Epithelial cell of umbilical artery (primary cell): ENCODE measurements at places on chromosomes 6 and 20. TPM values are rescaled to one million over a fixed set of nuclear protein-coding genes. Genes with fewer than 3 reads are reported as not detected.

Gene EYS
- 0.15 and 0.32 TPM in 2 replicates for total RNA-seq

Gene KIAA0408
- total RNA-seq: not detected in 2 replicates

Gene SOX18
- 18.2 and 24.4 TPM in 2 replicates for total RNA-seq

Gene PDYN
- not detected in 2 replicates for total RNA-seq

Gene SF3B5
- total RNA-seq: 78.9 and 129 TPM in 2 replicates

Gene AGPAT4
- total RNA-seq: 7.5 and 8.1 TPM in 2 replicates

Gene ACSS2
- 46.1 and 52.0 TPM in 2 replicates for total RNA-seq

Gene PLCB4
- total RNA-seq: 1.6 and 3.6 TPM in 2 replicates

Gene SLC52A3
- total RNA-seq: not detected in 2 replicates

Gene ZKSCAN3
- total RNA-seq: 1.9 and 5.5 TPM in 2 replicates

Gene SLC12A5
- total RNA-seq: under 0.01 and 0.32 TPM in 2 replicates

Gene ATAT1
- 2.6 and 5.8 TPM in 2 replicates for total RNA-seq

Gene KIFC1
- total RNA-seq: 30.2 and 37.4 TPM in 2 replicates

Gene POM121L2
- total RNA-seq: not detected in 2 replicates

Gene GPR63
- total RNA-seq: under 0.01 TPM in 1 of 2 replicates, not detected in the other

Gene SPEF1
- total RNA-seq: not detected in 2 replicates

Gene FAM217A
- not detected in 2 replicates for total RNA-seq

Gene BMP5
- total RNA-seq: not detected in 2 replicates

Gene VNN1
- total RNA-seq: under 0.01 TPM in 1 of 2 replicates, not detected in the other

Gene FOXF2
- total RNA-seq: 0.15 TPM in 1 of 2 replicates, not detected in the other

Gene ERVFRD-1
- total RNA-seq: not detected in 2 replicates

Gene STK4
- total RNA-seq: 24.0 and 34.8 TPM in 2 replicates

Gene EFCAB8
- under 0.01 TPM in 1 of 2 replicates, not detected in the other for total RNA-seq

Gene KCNK16
- total RNA-seq: not detected in 2 replicates

Gene GTSF1L
- 0.32 TPM in 1 of 2 replicates, not detected in the other for total RNA-seq

Gene PNLDC1
- total RNA-seq: 0.30 and 0.32 TPM in 2 replicates

Gene ESF1
- total RNA-seq: 18.8 and 20.5 TPM in 2 replicates

Gene STX11
- 4.5 and 9.9 TPM in 2 replicates for total RNA-seq
